ENCODE measurements at places on chromosomes 5 and 9.

GRCh38 chr5:94788527-94788926, 170.1 kb downstream of the SLF1 start:
- no peak for DNase-seq

GRCh38 chr5:78766412-78766762, 117.8 kb upstream of the LHFPL2 start:
- DNase-seq, result no peak

DNA sequence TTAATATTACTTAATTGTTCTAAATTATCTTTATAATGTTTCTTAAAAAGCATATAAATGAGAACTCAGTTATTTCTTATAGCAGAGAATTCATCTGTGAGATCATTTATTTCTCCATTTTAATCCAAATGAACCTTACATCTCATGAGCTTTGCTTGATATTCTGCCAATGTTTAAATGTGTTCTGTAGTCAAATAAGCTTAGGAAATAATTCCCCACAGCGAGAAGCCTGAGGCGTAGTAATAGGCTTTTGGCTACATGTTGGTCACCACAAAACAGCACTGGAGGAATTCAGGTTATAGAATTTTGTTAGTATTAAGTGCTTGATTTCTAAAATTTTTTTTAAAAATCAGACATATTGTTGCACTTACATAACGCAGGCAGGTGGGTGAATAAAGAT, 585.3 kb upstream of the RORB start:
- no peak for DNase-seq

DNA sequence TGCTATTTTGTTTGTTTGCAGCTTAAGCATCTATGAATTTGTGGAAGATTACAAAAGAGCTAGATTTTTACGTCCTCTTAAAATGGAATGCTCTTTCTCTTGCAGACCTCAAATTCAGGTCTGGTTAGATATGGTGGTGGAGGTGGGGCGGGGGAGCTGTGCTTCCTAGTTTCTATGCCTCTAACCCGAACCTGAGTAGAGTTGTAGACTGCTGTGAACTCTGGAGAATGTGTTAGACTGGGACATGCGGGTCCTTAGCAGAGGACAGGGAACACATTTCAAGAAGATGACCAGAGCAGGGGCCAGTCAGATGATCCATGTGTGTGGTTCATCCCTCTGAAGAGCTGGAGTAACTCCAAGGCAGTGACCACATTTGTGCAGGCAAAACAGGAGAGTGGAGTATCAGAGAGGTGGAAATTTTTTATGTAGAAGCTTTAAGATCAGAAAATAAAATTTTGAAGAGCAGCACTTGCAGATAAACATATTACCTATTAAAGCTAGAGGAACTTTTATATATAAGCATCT, 154.9 kb downstream of the FAM174A start:
- no peak for DNase-seq

- DNase-seq, result no peak
Observed at GRCh38 chr5:124524552-124525232, 221.7 kb downstream of the ZNF608 start.

GRCh38 chr5:141951332-141951781, 6.6 kb downstream of the PCDH12 start:
- no peak for DNase-seq

DNA sequence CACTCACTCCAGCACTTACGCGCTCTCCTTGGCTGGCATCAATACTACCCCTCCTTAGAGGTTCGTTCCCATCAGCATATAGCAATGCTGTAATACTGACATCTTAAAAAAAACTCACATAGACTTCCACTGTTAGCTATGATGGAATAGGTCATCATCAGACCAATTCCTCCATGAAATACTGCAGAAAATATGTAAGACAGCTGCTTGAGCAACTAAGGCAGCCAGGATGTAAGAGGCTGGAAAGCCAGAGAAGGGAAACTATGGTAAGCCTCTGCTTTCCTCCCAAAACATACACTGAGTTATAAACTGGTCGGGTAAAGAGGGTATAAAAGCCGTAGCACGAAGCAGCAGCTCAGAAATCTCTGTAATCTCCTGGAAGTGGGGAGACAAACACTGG, 33.5 kb downstream of the AUH start:
- no peak for DNase-seq

- DNase-seq, result no peak
Observed at GRCh38 chr5:126017096-126017495, 406.1 kb upstream of the GRAMD2B start.

GRCh38 chr5:149636861-149637246, 55.6 kb downstream of the ARHGEF37 start:
- DNase-seq, result no peak

- no peak for DNase-seq
Observed at GRCh38 chr5:153896701-153897100, 142.0 kb downstream of the FAM114A2 start.

DNA sequence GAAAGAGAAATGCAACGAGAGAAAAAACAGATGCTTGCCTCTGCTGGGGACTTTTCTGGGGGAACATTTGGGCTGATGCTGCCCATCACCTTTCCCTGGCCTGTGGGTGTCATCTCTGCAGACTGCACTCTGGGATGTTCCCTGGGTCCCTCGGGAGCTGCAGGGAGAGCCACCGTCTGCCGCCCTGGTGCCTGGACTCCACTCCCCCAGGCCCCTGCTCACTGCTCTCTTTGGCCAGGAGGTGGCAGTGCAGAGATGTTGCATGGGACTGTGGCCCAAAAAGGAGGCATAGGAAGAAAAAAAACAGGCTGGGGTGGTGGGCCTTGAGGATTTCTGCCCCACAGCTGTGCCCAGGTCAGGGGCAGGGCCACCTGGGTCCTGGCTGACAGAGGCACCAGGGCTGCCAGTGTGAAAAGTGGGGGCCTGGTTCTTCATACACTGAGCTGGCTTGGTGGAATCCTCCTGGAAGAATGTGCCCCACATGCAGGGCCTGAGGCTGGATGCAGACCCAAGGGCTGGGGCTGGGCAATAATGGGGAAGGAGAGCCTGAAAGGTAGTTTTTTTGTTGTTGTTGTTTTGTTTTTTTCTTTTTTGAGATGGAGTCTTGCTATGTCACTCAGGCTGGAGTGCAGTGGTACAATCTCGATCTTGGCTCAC, 353.6 kb downstream of the SLIT3 start:
- no peak for DNase-seq

DNA sequence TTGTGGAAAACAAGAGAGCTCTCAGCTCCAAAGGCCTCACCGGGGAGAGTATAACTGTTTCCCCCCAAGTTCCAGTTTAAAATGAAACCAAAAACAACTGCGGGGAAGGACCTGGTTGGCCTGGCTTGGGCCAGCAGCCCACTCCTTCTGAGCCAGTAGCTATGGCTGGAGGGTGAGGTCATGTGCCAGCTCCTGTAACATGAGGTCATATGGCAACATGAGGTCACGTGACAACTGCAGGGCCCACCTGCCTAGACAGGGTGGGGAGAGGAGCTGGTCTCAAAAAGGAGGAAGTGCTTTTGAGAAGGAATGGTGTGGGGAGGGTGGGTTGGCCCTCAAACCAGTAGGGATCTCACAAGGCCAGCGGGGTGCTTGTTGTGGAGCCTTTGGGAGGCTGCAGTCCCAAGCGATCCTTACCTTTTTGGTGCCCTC, 29.3 kb upstream of the CRB2 start:
- no peak for DNase-seq

DNA sequence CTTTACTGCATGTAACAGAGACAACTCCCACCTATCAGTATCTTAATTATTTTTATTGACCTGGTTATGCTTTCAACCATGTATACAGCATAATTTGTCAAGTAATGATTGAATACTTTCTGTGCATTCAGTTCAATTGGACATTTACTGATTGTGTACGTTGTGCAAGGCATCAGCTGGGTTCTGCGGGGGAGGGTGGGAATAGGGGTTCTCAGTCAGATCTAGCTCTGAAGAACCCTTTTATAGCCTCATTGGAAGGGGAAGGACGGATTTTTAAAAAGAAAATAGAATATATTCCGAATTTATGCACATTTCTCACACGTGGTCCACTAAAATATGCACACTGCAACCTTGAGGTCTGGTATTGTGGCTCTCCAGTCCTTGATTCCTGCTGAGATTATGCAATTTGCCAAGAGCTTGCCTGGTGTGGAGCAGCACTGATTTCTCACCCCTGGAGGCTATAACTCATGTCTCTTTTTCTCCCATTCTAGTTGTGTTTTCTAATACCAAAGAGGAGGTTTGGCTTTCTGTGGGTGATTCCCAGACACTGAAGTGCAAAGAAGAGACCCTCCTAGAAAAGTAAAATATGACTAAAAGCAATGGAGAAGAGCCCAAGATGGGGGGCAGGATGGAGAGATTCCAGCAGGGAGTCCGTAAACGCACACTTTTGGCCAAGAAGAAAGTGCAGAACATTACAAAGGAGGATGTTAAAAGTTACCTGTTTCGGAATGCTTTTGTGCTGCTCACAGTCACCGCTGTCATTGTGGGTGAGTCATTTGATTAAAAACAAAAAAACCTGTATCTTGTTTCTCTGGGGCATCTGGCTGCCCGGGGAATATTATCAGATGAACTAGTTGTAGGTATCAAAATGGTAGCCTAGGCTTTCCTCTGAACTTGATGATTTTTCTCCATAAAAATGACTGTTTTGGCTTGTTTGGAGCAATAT, 1.7 kb downstream of the SLC1A3 start:
- DNase-seq, result no peak

- DNase-seq, result no peak
Observed at GRCh38 chr9:34580358-34580757, 9.2 kb downstream of the CNTFR start.

- DNase-seq, result no peak
Observed at GRCh38 chr9:479304-479970, 264.8 kb downstream of the DOCK8 start.

GRCh38 chr5:67409126-67409777, 212.7 kb upstream of the CD180 start:
- DNase-seq, result no peak

DNA sequence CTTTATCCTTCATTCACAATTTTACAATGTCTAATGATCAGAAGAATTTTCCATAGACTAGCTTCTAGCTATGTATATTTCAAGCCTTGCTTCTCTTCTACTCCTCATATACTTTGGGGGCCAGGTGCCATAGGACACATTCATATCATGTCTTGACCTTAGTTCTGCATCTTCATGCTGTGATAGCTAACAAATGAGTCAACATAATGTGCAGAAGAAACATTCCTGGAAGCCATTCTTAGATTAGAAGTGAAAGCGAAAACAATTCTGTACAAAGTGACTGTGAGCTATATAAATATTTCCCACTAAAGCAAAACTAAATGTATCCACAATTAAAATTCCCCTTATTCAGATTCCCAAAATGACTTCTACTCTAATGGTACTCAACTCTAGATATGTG, 320.2 kb upstream of the NREP start:
- no peak for DNase-seq

DNA sequence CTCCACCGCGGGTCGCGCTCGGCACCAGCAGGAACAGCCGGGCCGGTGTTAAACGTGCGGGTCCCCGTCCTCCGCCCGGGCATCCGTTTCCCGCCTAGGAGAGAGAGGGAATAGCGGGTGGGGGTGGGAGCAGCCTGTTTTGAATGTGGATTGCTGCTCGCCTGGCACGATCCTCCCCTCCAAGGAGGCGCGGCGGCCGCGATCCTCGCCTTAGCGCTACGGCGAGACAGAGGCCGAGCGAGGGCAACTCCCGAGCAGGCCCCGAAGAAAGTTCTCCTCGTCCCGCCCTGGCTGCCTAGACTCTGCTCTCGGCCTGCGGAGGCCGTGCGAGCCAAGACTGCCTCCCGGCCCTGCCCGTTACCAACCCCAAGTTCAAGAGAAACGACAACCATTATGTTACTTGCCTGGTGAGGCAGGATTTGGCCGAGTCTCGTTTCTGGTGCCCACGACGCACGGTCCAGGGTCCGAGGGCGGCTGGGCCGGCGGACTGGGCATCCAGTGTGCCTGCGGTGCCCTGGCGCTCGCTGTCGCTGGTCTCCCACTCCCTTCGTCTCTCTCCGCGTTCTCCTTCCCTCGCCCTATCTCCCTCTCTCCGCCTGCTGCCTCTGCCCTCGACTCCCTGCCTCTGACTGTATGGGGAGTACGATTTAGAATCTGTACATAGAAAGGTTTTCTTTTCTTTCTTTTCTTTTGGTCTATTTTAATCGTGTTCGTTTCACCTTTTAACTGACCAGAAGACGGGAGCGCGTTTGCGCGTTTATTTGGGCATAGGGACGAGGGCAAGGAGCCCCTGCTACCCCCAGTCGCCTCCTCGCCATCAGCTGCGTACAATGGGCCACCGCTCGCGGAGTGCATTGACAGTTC, 724 bp downstream of the NR2F1-AS1 start:
- DNase-seq, result no peak

GRCh38 chr5:19891658-19892057, 96.3 kb downstream of the CDH18 start:
- DNase-seq, result no peak

- no peak for DNase-seq
Observed at GRCh38 chr9:33782395-33783152, 12.8 kb upstream of the PRSS3 start.

DNA sequence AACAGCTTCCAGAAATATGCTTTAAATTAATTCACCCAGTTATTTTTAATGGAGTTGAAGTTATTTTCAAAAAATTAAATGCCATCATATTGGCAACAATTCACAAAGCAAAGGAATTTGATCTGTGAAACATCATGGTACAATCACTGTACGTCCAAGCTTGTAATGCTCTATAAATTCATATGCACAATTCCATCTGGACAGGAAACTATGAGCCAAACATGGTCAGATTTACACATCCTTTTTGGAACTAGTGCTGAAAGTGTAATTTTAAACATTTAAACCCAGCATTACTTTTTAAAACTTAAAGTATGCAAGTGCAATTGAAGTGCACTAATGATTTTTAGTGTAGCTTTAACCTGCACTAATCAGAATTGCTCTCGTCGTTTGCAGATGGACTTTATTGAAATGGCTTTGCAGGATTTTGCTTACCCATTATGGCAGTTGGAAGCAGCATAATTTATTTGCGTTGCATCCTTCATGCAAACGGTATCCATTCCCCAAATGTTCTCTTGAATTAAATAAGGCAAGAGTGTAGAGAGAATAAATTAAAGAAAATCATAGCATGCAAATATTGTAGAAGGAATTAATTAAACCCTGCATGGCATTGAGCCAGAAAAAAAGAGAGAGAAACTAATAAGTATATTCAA, 21.0 kb upstream of the OR13F1 start:
- DNase-seq, result no peak

DNA sequence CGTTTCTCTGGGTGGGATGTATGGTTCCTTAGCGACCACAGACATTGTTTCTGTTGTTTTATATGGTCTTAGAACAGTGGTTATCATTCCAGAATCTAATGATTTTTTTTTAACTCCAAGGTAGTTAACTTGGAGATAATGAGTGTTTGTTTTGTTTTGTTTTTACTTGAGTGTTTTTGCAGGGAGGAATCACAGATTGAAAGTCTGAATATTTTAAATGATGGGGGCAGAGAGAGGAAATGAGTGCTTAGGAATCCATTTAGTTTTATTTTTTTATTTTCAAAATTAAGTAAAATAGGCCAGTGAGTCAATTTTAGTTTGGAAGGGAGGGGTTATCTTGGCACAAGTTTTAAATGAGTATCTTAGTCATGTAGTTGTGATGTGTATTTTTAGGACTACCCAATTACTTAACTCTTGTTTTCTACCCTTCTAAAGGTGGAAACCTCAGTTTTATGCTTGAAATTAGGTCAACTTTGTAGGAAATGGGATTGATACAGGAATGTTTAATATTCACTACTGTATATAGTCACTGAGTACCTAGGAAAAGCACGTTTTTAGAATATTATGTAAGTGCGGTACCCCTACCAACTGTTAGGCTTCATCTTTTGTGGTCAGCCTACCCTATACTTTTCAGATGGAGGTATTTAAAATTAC, 2.0 kb downstream of the UBE2R2 start:
- no peak for DNase-seq

Data from stimulated activated CD4-positive, alpha-beta T cell treated with anti-CD3 and anti-CD28 coated beads, TNF-alpha, amount 100 ng/mL, for 1 hour (primary cell).